Type B pancreatic cell (in vitro differentiated cells): ENCODE measurements at places on chromosomes 5 and 9. TPM values are rescaled to one million over a fixed set of nuclear protein-coding genes. Genes with fewer than 3 reads are reported as not detected.
A peak's percentile ranks its signal among the peaks of the same experiment; 100 is the strongest.

PCDHA12 gene
- total RNA-seq, result 10.2 and 27.3 TPM in 2 replicates

NMUR2 gene
- total RNA-seq, result 0.33 and 0.80 TPM in 2 replicates

CCDC192 gene
- total RNA-seq, result 0.31 and 2.0 TPM in 2 replicates

HRH2 gene
- 1.8 and 2.9 TPM in 2 replicates for total RNA-seq

ANKRD20A1 gene
- total RNA-seq, result 3.3 and 3.9 TPM in 2 replicates

- DNase-seq, result no peak
Observed at GRCh38 chr9:6218099-6218502, 2.5 kb downstream of the IL33 start.

GRCh38 chr5:102918986-102919610 is 164.0 kb downstream of the PAM start:
- no peak for DNase-seq

DNA sequence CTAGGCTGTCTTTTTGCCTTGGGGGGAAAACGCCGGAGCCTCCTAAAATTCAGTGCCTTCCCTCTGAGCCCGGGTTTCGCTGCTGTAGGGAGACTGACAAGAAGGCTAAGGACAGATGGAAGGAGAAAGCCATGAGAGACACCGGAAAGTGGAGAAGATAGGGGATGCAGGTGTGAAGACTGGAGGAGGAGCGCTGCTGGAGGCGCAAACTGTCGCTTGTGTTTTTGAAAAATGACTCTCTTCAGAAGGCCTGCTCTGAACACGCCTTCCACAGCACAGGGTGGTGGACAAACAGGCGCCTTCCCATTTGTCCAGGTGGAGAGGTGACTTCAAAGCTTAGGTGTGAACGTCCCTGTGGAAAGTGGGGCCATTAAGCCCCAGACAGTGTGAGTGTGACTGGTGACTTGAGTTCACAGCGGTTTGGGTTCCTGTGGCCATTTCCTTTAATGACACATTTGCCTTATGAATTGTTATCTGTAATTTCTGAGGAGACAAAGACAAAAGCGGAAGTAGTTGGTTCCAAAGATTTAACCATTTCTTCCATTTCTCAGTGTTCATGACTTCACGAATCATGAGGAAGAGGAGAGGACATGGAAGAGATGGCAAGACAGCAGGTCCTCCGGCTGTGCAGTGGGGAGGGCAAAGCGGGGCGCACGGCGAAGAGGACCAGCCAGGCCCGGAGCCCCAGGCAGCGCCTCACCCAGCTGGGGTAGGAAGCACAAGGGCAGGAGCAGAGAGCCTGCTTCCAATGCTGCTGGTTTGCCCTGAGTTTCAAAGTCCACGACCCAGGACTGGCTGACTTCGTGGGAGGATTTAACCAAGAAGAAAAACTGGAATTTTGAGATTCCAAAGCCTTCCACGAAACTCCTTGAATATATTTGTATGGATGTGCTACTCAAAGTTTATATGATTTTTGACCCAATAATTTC is 27.8 kb upstream of the SEMA4D start:
- DNase-seq, result no peak

DNA sequence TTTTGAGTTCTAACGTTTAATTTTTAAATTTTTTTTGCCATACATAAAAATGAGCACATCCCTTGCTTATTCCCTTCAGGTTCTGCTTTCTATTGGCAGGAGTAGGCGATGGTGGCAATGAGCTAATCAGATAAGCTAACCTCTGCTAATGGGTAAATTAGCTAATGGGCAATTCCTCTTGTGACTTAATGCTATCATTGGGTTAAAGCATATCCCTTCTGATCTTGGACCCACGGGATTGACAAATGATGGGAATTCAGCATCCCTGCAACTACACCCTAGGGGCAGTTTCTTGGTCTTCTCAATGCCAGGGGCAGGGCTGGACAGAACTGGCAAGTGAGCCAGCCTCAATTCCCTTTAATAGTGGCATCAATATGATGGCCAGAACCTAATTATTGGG is 70.2 kb upstream of the IL12B start:
- no peak for DNase-seq

DNA sequence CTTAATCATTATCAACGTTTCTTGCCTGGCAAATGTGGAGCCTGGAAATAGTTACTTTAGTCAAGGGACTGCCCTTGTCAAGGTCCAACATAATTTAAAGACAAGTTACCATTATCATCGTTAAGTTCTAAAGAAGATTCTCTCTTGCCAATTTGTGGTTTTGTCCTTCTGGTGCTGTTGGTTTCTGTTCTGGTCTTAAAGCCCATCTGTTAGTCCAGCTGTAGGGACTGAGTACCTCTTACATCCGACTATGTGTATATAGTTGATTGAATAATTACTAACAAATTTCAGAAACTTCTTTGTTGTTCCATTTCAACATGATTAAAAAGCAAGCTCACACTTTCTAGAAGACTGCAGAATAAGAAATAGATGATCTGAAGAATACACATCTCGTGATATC is 1854.9 kb downstream of the MAT2B start:
- no peak for DNase-seq

GRCh38 chr5:112616812-112617547 is 120.7 kb upstream of the APC start:
- DNase-seq, result no peak

- DNase-seq, result no peak
Observed at GRCh38 chr9:5354184-5354583, 14.5 kb upstream of the RLN1 start.

- no peak for DNase-seq
Observed at GRCh38 chr5:174523311-174524071, 200.9 kb upstream of the MSX2 start.

DNA sequence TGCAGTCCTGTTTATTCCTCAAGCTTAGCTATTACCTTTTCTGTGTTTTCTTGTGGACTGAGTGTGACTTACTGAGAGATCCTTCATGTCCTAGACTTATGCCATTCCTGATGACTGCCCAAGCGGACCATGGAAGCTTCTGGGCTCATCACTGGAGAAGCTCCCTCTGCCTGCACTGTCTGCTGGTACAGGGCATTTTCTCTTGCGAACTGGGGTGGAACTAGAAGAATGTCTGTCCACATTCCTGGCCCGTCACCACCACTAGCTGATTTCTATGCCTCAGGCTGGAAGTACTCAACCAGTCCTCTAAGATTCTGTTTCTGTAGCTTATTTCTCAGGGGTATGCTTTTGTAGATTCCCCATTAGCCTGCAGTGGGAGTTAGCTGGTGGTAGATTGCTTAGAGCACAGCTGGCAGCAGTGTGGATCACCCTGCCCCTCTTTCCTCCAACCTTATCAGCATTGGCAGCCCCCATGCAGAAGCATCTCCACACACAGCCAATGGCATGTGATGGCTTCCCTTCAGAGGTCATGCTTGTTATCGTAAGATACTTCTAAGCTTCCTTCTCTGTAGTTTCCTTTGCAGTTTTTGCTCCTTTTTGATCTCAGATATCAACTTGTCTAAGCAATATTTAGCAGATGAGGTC is 12.4 kb downstream of the SLC36A1 start:
- DNase-seq, result no peak

- no peak for DNase-seq
Observed at GRCh38 chr5:12316812-12317211, 412.6 kb upstream of the CTNND2 start.

DNA sequence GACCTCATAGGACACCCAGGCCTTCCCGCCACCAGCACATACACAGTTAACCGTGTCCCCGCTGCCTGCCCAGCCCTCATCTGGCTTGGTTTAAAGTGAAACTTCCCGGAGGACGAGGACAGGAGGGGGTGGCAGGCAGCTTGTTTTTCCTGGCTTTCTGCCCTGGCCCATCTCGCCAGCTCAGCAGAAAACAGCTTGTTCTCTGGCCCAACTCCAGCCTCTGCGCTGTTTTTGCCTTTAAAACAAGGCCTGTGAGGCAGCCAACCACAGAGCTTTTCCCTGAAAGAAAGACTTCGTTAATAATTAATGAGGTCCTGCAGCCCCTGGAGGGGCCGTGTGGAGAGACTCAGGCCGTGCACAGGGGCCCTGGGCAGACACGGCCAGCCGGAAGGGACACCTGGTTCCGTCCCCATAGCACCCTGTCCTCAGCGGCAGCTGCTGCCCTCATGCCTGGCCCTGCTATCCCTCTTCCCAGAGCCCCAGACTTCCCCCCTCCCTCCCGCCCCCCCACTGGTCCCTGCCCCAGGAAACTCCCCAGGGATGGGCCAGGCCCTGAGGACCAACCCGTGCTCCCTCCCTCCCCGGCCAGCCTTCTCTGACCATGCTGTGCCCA is 108.7 kb downstream of the RXRA start:
- peak; percentile 83 for DNase-seq
